H7 (cell line): ENCODE measurements at places on chromosomes 12 and 14. TPM values are rescaled to one million over a fixed set of nuclear protein-coding genes. Genes with fewer than 3 reads are reported as not detected.

- DNase-seq, result no peak
Observed at GRCh38 chr12:90905691-90906370, 49.1 kb downstream of the CCER1 start.

- no peak for DNase-seq
Observed at GRCh38 chr14:20742132-20742531, 3.6 kb upstream of the EDDM3A start.

The IFNG-AS1 gene
- not detected in 2 replicates for total RNA-seq

The ATN1 gene
- 11.4 and 13.4 TPM in 2 replicates for total RNA-seq

- DNase-seq, result no peak
Observed at GRCh38 chr12:12356467-12356895, 397 bp upstream of the BORCS5 start.

- DNase-seq, result no peak
Observed at GRCh38 chr12:3622021-3622821, 130.7 kb downstream of the CRACR2A start.

The GPR137C gene
- total RNA-seq, result 0.69 and 2.3 TPM in 2 replicates

DNA sequence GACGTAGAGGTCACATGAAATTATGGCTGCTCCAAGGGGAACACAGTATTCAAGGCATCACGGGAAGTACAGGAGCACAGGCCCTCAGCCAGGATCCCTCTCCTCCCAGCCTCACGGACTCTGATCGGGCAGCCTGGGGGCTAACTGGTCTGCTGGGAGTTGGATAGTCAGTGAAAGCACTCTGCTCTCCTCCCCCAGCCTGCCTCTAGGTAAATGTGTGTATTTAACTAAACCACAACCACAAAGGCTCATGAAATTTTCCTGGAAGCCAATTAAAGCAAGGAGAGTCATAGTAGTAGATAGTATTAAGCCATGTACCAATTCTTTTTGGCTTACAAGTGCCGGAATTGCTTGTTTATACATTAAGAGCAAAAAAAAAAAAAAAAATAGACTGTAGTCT is 254.3 kb downstream of the MSRB3 start:
- DNase-seq, result no peak

The SLC24A4 gene
- under 0.01 TPM in 1 of 2 replicates, not detected in the other for total RNA-seq

DNA sequence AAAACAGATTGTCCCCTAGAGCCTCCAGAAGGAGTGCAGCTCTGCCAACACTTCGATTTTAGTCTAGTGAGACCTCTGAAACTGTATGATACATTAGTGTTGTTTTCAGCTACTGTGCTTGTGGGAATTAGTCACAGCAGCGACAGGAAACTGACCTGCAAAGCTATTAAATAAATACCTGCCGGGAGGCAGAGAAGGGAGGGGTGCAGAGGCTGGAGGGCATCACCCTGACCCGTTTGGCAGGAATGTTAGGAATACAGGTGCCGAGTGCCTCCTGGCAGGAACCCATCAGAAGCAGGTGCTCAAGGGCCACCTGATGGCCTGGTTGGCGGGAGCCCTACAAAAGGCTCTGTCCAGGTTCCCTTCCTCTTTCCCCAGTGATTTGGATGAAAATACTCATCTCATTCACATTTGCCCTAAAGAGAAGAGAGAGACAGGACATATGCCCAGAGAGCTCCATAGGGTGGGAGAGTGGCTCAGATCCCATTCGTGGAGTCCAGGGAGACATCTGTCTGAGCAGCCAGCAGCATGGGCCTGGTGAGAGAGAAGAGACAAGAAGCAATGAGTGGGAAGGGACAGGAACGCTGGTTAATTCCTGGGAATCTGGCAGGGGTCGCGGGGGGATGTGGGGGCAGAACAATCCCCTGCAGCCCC is 44.6 kb downstream of the C14orf132 start:
- no peak for DNase-seq

The PRIMA1 gene
- total RNA-seq, result 1.4 and 1.6 TPM in 2 replicates

DNA sequence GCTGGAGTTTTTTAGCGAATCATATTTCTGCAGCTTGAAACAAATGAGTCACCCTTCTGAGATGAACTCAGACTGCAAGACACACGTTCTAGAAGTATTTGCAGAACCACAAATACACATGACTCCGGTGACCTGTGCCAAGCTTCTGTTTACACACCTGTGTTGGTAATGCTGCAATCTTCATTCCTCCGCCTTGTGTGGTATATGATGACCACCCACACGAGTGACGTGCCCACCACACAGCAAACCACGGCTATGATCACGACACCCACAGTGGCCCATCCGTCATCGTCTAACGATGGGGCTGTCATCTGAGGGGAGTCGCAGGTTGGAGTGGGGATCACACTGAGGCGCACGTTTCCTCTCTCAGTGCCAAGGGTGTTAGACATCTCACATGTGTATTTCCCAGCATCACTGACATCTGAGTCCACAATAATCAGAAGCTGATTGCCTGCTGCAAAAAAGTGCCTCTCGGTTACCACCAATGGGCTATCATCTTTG is 43.0 kb downstream of the LRIG3 start:
- DNase-seq, result no peak

GRCh38 chr14:28493516-28493915 is 273.1 kb upstream of the FOXG1 start:
- DNase-seq, result no peak

GRCh38 chr14:94113490-94113889 is 3.0 kb downstream of the IFI27 start:
- no peak for DNase-seq

The C1QL4 gene
- total RNA-seq, result 1.1 and 3.3 TPM in 2 replicates

The ACYP1 gene
- total RNA-seq, result 26.6 and 30.0 TPM in 2 replicates

The SMCO3 gene
- not detected in 2 replicates for total RNA-seq

The AEBP2 gene
- total RNA-seq, result 12.3 and 22.5 TPM in 2 replicates

GRCh38 chr12:49388682-49389386 is 21.6 kb downstream of the SPATS2 start:
- DNase-seq, result peak; percentile 78

The TPH2 gene
- total RNA-seq, result 0.11 TPM in 1 of 2 replicates, not detected in the other

DNA sequence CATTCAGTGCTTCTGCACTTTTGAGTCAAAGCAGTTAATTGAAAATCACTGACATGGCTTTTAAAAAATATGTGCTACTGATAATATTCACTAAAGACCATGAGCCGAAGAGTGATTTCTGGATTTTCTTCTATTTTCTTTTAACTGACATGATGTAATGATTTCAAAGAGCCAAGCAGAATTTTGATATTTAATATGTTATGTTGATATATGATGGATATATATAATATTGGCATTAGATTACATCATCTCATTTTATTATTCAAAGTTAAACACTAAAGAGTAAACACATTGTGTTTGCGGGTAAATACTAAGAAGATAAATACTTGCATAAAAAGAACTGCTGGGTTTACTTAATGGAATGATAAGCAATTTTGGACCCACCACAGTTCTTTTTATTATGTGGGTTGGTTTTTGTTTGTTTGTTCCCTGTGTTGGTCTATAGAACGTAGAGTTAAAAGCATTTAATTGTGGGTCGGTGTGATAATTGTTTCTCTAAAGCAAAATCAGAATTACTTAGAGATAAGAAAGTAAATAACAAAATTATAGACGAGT is 692 bp downstream of the SPIC start:
- DNase-seq, result no peak

The G2E3 gene
- total RNA-seq, result 41.1 and 50.3 TPM in 2 replicates

DNA sequence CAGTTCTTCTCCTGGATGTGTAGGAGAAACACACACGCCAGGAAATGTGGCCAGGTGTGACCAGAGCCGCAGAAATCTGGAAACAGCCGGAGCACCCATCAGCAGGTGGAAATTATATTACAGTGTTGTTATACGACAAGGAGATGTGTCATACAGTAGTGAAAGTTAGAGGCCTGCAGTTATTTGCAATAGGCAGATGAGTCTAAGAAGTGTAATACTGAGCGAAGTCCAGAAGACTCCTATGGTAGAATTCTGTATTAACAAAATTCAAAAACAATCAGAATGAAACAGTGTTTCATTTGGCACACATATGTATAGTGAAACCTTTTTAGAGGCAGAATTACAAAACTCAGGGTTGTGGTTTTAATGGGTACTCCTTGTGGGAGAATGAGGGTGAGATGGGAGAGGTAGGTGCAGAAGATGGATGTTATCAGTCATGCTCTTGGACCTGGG is 39.3 kb upstream of the AMN start:
- DNase-seq, result no peak

The TRIAP1 gene
- total RNA-seq, result 35.2 and 37.2 TPM in 2 replicates

DNA sequence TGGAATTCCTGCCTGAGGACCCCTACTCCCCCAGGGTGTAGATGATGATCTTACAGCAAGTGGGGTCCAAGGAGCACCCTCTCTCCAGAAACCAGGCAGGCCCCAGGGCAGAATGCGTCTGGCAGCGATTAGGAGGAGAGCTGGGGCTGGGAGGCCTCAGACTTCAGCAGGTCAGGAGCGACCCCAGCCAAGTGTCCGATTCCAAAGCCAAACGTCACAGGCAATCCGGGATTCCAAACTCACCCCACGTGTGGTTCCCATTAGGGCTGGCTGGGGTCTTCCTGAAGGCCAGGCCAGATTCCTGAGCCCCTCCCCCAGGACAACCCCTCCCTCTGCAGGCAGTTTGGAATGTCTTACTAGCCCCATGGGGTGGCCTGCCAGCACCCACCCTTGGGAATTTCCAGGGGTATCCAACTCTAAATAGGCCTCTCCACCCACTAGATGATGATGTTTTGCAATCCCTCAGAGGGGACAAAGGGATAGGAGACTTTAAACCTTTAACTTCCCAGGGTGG is 17.3 kb upstream of the FIGNL2 start:
- peak; percentile 71 for DNase-seq

The C14orf39 gene
- total RNA-seq, result 0.67 and 0.80 TPM in 2 replicates

The SRRM4 gene
- total RNA-seq, result 0.26 and 0.76 TPM in 2 replicates

The IL31 gene
- not detected in 2 replicates for total RNA-seq

GRCh38 chr12:30964896-30965612 is 38.5 kb downstream of the TSPAN11 start:
- no peak for DNase-seq

The CFAP73 gene
- total RNA-seq, result 0.33 TPM in 1 of 2 replicates, not detected in the other

GRCh38 chr14:91246051-91246852 is 1.7 kb upstream of the GPR68 start:
- no peak for DNase-seq

- DNase-seq, result no peak
Observed at GRCh38 chr12:93980711-93981110, 167.7 kb upstream of the PLXNC1 start.

DNA sequence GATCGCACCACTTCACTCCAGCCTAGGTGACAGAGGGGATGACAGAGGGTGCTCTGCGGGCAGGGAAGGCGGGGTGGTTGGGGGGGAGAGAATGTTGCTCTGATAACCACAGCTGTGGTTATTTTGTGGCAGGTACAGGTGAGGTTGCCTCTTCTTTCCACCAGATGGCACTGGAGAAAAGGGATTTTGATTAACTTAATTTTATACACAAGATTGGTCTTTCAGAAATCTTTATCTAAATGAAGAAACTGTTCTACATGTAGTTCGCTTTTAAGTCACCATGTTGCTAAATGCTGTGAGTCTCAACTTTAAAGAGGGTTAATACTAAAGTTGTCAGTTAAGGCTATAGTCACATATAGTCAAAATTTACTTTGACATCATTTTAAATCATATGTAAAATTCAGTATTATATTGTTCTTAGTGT is 25.7 kb downstream of the FGF23 start:
- DNase-seq, result peak; percentile 58

DNA sequence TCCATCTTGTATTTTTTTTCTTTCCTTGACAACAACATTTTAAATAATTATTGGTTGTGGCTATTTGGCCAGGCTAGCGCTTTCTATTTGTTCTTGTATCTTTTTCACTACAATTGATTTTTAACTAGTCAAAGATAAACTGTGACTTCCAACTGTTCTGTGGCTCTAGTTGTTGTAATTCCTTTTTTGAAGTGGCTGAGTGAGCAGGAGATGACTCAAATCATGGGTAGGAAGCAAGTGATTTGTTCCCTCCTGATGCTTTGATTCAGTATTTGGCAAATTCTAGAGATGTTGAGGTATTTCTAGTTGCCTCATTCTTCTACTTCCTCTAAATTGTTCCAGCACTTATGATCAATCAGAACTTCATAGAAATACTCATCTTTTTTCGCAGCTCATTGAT is 633.5 kb downstream of the RERGL start:
- no peak for DNase-seq

GRCh38 chr12:80325167-80325959 is 118.7 kb upstream of the PTPRQ start:
- DNase-seq, result no peak

The TAS2R19 gene
- total RNA-seq, result 0.62 and 1.3 TPM in 2 replicates

The GALNT16 gene
- total RNA-seq, result 1.2 and 2.0 TPM in 2 replicates

The OR6C2 gene
- not detected in 2 replicates for total RNA-seq

The L3HYPDH gene
- total RNA-seq, result 18.6 and 27.9 TPM in 2 replicates

- DNase-seq, result peak; percentile 23
Observed at GRCh38 chr14:99716091-99716849, 32.2 kb downstream of the CYP46A1 start.

The MANSC1 gene
- total RNA-seq, result 0.94 and 2.3 TPM in 2 replicates

The FGF6 gene
- not detected in 2 replicates for total RNA-seq

- no peak for DNase-seq
Observed at GRCh38 chr14:81474148-81474492, 59.5 kb downstream of the SEL1L start.

The GRIN2B gene
- 0.10 and 1.00 TPM in 2 replicates for total RNA-seq

- DNase-seq, result no peak
Observed at GRCh38 chr14:36268121-36268520, 52.3 kb downstream of the MBIP start.

GRCh38 chr12:104472748-104473147 is 16.0 kb downstream of the CHST11 start:
- no peak for DNase-seq

DNA sequence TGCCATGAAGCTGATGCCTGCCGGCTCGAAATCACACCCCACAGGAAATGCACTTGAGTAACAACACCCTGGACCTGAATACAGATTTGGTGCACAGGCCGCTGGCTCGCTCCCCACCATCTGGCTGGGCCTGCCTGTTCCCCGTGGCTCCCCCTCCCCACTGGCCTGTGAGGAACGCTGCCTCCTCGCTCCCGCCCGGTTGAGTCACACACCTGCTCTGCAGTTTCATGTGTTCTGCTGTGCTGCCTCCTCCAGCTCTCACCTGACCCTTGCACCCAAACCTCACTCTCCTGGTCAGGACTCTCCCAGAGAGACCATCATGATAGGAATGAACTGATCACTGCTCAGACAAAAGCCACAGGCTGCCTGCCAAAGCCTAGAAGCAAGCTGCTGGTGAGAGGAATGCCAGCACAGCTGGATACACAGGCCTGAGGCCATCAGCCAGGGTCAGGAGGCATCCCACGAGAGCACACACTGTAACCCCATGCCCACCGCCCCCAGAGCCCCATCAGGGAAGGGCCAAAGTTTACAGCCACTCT is 3.8 kb upstream of the SIVA1 start:
- peak; percentile 70 for DNase-seq

The CYP46A1 gene
- 0.04 and 0.42 TPM in 2 replicates for total RNA-seq

The ARID4A gene
- total RNA-seq, result 3.5 and 5.9 TPM in 2 replicates

DNA sequence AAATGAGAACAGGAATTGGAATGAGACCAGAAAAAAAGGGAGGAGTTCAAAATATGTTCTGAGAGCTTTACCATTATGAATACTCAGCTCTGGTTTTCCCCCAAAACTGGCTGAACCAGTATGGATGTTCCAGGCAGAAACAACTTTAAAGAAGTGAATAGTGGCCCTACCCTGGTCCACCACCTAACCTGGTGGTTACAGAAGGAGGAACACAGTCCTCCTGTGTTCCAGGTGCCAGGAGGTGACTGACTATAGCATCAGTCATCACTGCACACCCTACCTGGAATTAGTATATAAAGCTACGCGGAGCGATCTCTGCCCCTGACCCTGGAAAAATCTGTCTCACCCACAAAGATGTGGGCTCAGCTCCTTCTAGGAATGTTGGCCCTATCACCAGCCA is at the start of gene A2ML1:
TSS of gene A2ML1 (plus strand) at position 324 of the 400 bp plus-strand sequence. CDS start at position 355, 31 bp downstream.
- no peak for DNase-seq

The GSC gene
- 55.8 and 106 TPM in 2 replicates for total RNA-seq

The HOXC12 gene
- not detected in 2 replicates for total RNA-seq

- DNase-seq, result peak; percentile 93
Observed at GRCh38 chr14:24398653-24399446, at the start of gene NYNRIN. NYNRIN (plus strand) TSS chr14:24399003; CDS start chr14:24399247, 244 bp downstream.

The RAN gene
- total RNA-seq, result 1,191 and 1,396 TPM in 2 replicates

The GPX2 gene
- total RNA-seq, result 0.63 and 1.3 TPM in 2 replicates
